ENCODE measurements at places on chromosomes 2 and 18. TPM values are rescaled to one million over a fixed set of nuclear protein-coding genes. Genes with fewer than 3 reads are reported as not detected.

GRCh38 chr2:52775674-52776073 lies 991.9 kb upstream of the CHAC2 start:
- no peak for DNase-seq

DNA sequence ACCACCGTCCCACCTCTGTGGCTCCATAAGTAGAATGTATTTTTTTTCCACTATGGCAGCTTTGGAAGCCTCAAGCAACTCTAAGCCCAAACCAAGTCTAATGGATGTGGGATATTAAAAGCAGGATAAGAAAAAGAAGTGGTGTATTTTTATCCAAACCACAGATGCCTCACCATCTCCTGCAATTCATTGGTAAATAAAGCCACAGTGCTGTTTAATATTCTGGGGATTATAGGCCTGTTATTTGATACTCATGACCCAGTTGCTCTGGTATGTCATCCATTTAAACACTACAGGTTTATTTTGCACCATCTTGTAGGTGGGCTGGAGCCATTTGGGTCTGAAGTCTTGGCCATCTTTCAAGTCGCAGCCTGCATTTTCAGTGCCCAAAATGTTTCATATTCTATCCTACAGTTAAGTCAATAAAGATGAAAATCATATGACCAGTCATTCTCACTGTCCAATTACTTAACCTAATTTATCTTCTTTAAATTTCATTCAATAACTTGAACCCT lies 279.5 kb upstream of the EPHA4 start:
- DNase-seq, result no peak

- no peak for DNase-seq
Observed at GRCh38 chr18:35875566-35875965, 96.9 kb upstream of the RMP24 start.

- no peak for DNase-seq
Observed at GRCh38 chr2:192043216-192043870, 151.4 kb downstream of the TMEFF2 start.

Gene CAPN13
- 6.0 TPM for total RNA-seq

DNA sequence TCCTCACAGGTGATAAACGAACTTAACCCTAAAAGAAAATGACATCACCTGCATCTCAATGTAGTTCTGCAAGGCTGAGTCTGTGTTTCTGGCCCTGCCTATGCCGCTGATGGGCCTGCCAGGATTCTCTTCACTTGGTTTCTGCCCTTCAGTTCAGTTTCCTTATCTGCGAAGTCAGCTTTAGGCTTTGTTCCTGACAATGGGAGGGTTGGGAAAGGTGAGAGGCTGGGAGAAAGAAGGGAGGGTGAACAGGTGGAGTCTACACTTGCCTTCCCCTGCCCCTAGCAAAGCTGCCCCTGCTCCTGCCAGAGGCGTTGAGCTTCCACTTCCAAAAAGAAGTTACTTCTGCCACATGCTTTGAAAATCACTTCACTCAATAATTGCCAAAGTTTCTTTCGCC lies 124.0 kb upstream of the APCDD1 start:
- DNase-seq, result no peak

GRCh38 chr2:46170611-46171350 lies 126.4 kb upstream of the EPAS1 start:
- no peak for DNase-seq
